ENCODE measurements at places on chromosomes 3 and 15.

DNA sequence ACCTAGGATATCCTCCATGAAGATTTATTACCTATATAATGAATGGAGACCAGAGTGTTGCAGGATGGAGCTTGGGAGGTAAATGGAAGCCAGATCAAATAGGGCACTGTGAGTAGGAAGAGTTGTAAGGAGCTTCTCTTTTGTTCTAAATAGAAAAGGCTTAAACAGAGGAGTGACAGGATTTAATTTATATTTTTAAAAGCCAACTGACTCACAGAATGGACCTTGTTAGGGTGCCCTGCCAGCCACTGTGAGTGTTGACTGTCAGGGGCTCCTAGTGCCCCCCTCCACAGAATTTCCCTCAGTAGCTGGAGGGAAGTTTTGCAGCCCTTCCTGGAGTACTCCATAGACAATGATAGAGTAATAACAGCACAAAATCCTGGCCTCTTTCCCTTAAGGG is 547.5 kb downstream of the MCTP2 start:
- no peak for DNase-seq

DNA sequence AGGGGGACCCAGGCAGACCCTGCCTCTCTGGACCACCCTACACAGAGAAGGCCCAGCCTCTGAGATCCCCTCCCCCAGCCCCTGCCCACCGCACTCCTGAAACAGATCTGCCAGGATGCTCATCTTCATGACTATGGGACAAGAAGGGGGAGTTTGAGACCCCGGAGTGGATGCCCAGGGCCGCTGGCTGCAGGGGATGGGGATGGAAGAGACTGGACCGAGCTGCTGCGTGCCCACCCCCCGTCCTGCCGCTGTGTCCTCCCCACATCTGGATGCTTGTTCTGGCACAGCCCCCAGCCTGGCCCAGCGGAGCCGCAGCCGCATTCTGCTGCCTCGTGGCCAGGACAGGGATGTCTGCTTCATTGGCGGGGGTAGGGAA is 30.3 kb upstream of the SEMA3F start:
- peak; percentile 78 for DNase-seq

DNA sequence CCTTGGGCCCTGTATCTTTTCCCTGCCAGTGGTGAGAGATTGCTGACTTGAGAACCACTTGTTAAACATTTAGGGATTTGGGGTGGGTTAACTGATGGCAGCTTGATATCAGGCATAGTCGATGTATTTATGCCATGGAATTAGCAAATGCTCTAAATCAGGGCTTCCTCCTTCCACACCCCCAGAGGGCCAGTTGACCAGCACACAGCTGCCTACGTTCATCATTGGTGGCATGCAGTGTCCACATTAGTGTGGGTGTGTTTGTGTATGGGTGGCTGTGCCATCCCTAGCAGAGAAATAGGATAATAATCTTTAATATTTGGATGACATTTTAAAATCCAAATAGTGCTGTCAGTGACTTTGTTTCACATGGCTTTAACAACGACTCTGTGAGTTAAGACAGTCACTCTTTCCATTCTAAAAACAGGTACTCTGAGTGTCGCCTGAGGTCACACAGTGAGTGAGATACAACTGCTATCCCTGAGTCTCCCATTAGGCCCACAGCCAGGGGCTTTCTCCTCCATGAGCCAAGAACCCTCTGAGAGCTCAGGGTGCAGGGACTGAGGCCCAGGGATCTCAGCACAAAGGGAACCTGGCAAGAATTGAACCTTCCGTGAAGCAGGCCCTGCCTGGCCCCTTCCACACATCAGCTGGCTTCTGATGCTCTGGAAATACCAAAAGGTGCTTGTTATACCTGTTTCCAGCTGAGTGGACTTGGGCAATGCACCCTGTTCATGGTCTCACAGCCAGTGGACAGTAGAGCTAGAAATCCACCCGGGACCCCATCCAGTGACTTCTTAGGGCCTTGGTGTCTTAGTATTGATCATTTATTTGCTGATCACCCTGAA is 4.3 kb upstream of the LTF start:
- no peak for DNase-seq

DNA sequence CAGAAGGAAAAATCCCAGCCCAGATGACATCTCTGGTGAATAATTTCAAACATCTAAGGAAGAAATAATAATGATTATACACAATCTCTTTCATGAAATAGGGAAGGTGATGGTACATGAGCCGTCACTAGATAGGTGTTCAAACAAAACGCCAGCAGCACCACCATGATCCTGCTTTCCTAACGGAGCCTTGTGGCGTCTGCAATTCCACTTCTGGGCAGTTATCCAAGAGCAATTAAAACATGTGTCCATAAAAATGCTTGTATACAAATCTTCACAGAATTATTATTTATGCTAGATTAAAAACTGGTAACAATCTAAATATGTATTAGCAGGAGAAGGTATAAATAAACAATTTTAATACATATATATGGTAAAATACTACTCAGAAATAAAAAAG is 33.7 kb downstream of the RTP4 start:
- no peak for DNase-seq

- no peak for DNase-seq
Measured at GRCh38 chr3:11721479-11721878, 77.8 kb upstream of the VGLL4 start.

DNA sequence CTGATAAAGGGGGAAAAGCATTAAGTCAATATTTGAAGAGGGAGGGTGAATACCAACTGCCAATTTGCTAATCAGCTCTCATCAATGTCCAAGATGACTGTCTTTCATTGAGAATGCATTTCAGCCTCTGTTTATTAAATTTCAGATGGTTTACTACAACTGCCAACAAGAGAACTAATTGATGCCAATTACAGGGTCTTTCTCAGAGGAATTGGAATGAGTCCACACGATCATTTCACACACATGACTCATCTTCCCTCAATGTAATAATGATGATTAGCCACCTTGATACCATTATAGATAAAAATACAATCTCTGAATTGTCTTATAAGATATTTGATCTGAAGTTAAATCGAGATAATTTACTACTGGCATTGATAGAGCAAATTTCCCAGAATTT is 1274.4 kb downstream of the ROBO2 start:
- DNase-seq = no peak

- DNase-seq = no peak
Measured at GRCh38 chr3:197139586-197139985, 110.0 kb upstream of the MELTF start.

DNA sequence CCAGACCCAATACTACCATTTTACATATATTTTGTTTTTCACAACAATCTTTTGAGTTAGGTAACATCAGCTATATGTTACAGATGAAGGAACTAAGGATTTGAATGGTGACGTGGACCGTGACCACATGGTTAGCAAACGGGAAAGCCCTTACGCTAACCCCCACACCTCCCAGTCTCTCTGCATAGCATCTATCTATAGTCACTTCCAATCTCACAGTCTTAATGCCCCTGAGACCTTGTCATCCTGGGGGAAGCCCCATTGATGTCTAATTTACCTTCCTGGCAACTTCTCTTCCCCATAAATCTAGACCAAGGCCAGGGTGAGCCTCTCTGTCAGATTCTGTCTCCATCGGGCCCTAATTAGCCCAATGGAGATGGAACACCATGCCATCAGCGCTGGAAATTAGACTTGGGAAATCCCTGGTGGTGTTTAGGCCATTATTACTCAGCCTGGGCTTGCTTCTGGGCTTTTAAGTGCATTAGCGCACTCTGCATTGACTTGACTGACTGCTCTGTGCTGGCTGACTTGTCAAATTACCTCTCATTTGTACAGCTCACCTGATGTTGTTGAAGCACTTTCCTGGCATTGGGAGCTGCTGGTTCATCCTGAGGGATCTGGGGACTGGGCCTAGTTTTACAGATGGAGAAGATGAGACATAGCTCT is 34.0 kb upstream of the SH3GL3 start:
- DNase-seq = no peak

GRCh38 chr3:56064684-56065083 is 403.6 kb downstream of the ERC2 start:
- no peak for DNase-seq

- no peak for DNase-seq
Measured at GRCh38 chr3:8557298-8557697, 55.7 kb downstream of the LMCD1 start.

- DNase-seq = no peak
Measured at GRCh38 chr3:70539908-70540307, 227.5 kb upstream of the MDFIC2 start.

GRCh38 chr3:69292959-69293574 is 92.8 kb downstream of the FRMD4B start:
- no peak for DNase-seq

DNA sequence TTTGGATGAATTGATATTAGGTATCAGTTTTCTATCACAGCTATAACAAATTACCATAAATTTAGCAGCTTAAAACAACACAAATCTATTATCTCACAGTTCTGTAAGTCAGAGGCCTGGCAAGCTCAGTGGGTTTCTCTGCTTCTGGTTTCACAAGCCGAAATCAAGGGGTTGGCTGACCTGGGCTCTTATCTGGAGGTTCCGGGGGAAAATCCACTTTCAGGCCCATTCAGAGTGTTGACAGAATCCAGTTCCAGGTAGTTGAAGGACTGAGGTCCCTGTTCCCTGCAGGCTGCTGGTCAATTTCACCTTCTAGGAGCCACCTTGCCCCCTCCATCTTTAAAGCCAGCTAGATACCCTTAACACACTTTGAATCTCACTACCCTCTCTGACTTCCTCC is 11.1 kb upstream of the HHATL start:
- no peak for DNase-seq

DNA sequence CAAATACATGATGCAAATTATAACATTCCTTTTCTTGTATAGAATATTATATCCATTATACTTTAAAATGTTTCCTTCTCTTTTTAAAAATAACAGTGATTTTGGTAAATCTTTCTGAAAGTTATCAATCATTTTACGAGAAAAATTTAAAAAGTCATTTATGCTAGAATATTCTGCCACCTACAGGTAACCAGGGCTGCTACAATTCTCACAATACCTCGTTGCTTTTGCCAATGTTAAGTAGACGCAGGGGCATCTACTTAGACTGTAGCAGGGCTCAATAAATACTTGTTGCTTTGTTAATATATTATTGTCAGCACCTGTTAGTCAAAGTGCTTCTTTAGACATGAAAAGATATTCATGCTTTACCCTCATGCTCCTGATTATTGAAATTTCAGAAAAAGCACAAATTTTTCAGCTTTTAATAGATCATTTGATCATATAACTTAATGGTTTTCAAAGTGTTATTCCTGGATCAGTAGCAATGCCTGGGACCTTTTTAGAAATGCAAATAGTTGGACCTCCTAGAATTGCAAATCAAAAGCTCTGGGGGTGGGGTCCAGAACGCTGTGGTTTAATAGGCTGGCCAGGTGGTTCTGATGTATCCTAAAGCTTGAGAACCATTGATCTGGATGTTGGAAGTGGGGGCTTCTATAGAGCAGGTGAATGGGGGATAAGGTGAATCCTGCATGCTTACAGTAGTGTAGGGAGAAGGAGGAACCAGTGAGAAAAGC is 223.6 kb upstream of the PDZRN3 start:
- no peak for DNase-seq

DNA sequence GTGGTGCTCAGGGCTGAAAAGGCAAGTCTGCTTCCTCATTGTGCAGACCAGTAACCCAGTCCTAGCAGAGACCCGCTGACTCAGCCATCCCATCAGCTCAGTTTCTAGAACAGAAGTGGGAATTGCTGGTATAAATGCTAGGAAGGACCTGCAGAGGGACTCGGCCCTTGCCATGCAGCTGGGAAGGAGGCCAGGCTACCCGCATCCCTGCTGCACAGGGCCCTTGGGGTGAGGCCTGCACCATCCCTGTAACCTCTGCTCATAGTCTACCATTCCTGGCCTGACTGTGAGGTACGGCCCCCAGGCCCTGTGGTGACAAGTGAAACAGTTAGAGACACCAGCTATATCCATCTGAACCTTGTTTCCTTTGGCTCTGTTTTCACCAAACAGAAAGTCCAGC is 23.5 kb downstream of the RAB6B start:
- DNase-seq = no peak

DNA sequence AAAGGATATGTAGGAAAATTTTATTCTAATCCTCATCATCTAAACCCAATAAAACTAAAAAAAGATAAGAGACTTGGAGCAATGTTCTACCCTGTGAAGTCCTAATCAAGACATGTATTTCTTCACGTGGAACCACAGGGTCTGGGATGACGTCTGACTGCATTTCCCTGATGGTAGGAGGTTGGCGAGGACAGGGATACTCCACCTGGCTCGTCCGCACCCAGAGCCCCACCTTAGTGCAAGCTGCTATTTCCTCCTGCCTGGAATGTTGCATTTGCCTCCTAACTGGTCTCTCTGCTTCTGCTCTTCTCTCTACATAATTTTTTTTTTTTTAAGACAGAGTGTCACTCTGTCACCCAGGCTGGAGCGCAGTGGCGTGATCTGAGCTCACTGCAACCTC is 57.7 kb upstream of the RASGRP1 start:
- no peak for DNase-seq

DNA sequence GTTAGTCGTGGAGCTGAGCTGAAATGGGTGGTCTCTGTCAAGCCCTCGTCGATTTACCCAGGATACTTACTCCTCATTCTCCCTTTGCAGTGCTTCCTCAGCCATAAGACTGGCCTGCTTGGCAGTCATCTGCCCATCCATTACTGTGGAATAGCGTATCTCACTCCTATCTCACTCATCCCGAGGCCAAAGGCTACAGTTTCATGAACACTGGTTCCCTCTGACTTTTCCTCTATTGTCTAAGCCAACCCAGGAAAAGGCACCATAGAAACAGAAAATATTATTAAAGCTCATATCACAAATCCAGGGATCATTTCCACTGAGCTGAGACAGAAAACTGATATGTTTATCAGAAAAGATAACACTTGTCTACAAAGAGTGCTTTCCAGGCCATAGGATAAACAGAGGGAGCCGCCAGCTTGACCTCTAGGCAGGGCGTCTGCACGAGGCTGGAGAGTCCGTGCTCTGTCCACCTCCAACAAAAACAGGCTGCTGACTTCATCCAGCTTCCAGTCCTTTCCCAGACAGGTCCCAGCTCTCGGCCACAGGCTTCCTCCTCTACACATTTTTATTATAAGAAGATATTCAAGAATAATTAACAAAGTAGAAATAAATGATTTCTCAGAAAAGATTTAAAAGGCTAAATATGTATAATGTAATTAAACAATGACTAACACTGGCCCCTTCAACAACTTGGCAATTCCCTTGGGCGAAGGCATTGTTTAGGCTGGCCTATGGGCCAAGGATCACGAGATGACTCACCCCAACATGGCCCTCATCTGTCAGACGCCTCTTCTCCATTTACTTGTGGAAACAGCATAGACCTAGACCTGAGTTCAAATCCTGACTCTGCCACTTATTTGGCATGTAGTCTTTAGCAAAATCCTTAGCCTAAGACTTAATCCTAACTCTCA is 27.4 kb upstream of the BOC start:
- DNase-seq = no peak
